A549 treated with ZK216348 at 1 μM for 4 hours (cell line): ENCODE measurements at places on chromosomes 16 and 17. TPM values are rescaled to one million over a fixed set of nuclear protein-coding genes. Genes with fewer than 3 reads are reported as not detected.

The LAT gene
- total RNA-seq, result 1.6 to 6.0 TPM (median 4.4 TPM) in 5 replicates

The ETV4 gene
- total RNA-seq, result 44.1 to 52.6 TPM (median 50.8 TPM) in 5 replicates

The XYLT2 gene
- 14.3 to 25.7 TPM (median 23.4 TPM) in 5 replicates for total RNA-seq

The KCNH4 gene
- total RNA-seq, result 0.18 to 0.48 TPM (median 0.33 TPM) in 5 replicates
